Effector CD4-positive, alpha-beta T cell (primary cell): ENCODE measurements at places on chromosomes 5 and 9.

DNA sequence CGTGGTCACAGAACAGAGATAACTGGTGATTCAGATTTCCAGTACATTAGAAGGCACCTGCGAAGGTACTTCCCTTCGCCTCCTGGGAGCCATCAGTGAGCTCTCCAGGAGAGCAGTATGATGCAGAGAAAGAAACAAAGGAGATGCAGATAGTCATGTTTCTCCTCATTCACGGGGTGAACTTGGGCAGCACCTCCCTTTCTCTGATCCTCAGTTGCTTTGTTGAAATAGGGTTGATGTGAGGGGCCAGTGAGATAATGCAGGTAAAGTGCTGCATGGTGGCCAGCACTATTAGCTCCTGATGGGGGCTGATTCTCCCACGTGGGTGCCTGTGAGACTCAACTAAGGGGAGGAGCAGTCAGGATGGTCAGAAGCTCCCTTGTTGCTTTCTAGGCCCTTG, 46.6 kb upstream of the ZNF169 start:
- no peak for DNase-seq

DNA sequence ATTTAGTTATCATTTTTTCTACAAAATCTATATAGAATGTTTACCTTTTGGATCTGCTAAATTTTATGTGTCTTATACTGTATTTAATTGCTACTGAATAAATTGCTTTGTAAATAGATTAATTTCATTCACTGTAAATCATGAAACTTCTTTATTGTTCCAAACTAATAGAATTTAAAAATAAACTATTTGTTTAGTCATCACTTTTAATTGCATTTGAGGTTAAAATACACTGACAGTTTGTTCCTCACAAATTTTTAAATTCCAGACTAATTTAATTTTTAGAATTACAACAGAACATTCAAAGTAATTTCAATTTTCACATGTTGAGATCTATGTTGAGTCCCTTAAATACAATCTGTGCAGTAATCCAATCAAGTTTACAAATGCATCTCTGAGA, 1633.2 kb upstream of the NUDT12 start:
- no peak for DNase-seq

DNA sequence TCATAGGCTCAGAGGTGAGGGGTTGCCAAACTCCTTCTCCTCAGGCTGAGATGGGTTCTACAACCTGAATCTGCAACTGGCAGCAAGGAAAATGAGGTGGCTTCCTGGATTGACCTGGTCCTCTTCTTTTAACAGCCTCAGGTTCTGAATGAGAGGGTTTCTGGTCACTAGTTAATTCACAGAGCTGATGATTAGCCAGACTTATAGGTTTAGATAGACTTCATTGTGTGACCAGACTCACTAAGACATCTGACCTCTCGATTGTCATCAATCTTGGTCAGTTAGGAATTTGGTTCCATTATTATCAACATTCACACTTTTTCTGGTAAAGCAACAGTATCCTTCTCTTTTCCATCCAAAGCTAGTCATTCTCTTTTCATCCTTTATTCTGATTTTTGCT, 257.9 kb downstream of the PAPPA start:
- DNase-seq = no peak

DNA sequence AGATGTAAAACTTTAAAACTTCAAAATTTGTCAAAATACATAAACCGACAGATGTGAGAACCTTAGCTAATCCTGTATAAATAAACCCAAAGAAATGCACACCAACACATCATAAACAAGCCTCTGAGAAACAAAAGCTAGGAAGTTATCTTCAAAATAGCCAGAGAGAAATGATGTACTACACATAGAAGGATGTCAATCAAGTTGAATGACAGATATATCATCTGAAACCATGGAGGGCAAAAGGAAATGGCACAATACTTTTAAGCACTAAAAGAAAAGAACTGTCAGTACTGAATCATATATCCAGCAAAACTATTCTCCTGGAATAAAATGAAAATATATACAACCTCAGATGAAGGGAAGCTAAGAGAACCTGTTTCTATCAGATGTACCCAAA, 595.1 kb upstream of the PTGER4 start:
- no peak for DNase-seq

GRCh38 chr9:80516679-80517078, 944.9 kb downstream of the TLE4 start:
- DNase-seq = no peak
